T-helper 1 cell treated with Interleukin-12 subunit alpha and Interleukin-12 subunit beta and Interleukin-4 antibody, amounts not matched to agents 30 ng/mL and 1 ng/mL, for 36 hours (primary cell): ENCODE measurements at places on chromosomes 3 and 15. TPM values are rescaled to one million over a fixed set of nuclear protein-coding genes. Genes with fewer than 3 reads are reported as not detected.

C2CD4A gene
- total RNA-seq, result not detected in 2 replicates

RHOV gene
- 0.37 and 0.78 TPM in 2 replicates for total RNA-seq

RTP3 gene
- total RNA-seq, result not detected in 2 replicates

CHRNB4 gene
- total RNA-seq, result not detected in 2 replicates

GXYLT2 gene
- total RNA-seq, result 0.51 TPM in 1 of 2 replicates, not detected in the other

KAT2B gene
- 146 and 161 TPM in 2 replicates for total RNA-seq
